ENCODE measurements at places on chromosomes 6 and 20.

DNA sequence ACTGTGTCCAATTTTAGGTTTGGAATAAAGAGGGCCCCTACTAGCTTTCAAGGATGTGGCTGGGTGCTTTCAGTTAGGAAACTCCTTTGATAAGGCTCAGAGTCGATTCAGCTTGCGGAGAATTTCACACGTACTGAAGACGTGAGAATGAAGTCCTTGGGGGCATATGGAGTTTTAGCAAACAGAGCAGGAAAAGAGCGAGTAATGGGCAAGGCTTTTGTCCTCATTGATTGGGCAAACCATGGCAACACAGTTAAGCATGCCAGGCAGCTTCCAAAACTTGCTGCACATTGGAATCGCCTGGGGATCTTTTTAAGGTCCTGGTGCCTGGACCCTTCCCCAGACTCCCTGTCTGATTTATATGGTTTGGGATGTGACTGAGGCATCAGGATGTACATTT lies 29.2 kb downstream of the ISM1 start:
- no peak for DNase-seq

- DNase-seq, result no peak
These were observed 4.3 kb downstream of the PXDC1 start for GRCh38 chr6:3747100-3747737.

GRCh38 chr6:152978058-152978457 lies 4.8 kb downstream of the FBXO5 start:
- no peak for DNase-seq

DNA sequence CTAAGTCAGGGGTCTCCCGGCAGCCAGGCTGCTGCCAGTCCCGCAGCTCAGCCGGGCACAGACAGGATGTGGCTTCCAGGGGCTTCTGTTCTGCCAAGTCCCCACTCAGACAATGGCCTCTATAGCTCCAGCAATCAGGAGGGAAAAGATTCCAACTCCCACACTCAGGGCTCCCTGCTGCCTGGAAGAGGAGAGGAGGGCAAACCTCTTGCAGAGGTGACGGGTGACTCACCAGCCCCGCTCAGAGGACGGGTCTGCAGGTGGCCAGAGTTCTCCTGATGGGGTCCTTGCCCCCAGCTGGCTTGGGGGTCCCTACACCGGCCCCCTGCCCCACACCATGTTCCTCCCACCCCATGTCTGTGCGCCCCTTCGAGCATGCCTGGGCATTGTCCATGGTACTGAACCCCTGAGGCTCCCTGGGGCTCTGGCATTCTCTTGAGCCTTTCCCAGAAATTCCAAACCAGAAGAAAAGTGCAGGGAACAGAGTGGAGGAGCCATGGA lies 32.6 kb downstream of the NTSR1 start:
- no peak for DNase-seq

GRCh38 chr6:11044712-11045167 lies 635 bp upstream of the ELOVL2 start:
- DNase-seq, result no peak

- no peak for DNase-seq
These were observed 102.6 kb downstream of the CDC5L start for GRCh38 chr6:44489910-44490604.

DNA sequence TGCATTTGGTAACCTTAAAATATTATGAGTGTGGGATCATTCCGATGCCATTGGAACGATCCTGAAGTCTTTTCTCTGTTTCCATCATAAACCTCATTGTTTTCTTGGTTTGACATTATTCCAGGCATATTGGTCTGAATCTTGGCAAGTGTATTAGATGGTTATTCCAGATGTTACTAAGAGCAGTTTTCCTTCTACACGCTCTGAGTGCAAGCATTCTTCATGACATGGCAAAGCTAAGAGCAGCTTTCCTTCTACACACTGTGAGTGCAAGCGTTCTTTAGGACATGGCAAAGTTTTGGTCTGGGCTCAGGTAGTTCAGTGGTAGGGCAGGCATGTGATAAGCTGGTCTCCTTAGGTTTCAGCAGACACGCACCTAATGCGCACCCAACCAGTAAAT lies 53.0 kb downstream of the SMOC2 start:
- DNase-seq, result no peak

GRCh38 chr6:41451515-41452163 lies 94.5 kb upstream of the FOXP4 start:
- DNase-seq, result no peak

GRCh38 chr6:44311304-44311703 lies 1.8 kb downstream of the AARS2 start:
- DNase-seq, result no peak

DNA sequence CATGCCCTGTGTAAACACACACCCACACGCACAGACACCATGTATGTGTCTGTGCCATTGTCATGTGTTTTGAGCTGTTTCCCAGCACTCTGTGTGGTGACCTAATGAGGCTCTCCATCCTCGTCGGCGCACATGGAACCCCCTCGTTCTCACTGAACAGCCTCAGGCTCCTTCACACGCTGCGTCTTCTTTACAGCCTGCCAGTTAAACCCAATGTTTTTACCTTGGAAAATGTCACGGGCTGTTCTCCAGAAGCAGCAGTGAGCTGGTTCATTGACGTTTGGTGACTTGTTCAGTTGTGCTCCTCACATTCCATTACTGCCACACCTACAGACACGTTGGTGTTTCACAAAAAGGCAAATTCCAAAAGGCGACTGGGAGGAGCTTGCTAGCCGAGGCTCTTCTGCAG lies 201.0 kb upstream of the FOXQ1 start:
- DNase-seq, result no peak

DNA sequence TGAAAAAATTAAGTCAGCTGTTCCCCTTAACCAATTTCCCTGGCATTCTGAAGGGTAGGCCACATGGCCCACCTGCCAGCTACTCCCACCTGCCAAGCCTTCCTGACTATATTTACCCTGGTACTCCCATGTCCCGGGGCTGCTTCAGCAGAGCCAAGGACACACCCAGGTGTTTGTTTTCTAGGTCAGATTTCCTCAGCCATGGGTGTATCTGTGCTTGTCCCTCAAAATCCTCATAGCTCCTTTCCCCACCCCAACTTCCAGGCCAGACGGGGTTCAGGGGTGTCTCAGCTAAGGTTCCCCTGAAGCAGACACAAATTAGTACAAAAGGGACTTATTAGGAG lies 139.4 kb upstream of the CDYL start:
- DNase-seq, result no peak

DNA sequence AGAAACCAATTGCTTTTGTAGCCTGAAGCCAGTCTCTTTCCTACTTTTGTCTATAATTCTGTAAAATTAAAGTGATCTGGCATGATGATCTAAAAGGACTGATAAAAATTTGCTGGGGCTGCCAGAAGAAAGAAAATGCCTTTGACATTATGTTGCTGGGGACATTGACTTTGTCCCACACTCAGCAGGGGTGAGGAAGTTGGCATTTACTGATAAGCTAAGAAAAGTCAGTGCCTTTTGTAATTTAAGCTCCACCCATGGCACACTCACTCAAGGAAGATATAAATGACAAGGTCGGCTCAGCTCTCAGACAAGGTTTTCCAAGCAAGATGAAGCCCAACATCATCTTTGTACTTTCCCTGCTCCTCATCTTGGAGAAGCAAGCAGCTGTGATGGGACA lies at the start of gene SEMG1:
Gene SEMG1 (plus strand): TSS at position 309 of the 400 bp plus-strand sequence. CDS start 21 bp downstream, at position 330.
- DNase-seq, result no peak

DNA sequence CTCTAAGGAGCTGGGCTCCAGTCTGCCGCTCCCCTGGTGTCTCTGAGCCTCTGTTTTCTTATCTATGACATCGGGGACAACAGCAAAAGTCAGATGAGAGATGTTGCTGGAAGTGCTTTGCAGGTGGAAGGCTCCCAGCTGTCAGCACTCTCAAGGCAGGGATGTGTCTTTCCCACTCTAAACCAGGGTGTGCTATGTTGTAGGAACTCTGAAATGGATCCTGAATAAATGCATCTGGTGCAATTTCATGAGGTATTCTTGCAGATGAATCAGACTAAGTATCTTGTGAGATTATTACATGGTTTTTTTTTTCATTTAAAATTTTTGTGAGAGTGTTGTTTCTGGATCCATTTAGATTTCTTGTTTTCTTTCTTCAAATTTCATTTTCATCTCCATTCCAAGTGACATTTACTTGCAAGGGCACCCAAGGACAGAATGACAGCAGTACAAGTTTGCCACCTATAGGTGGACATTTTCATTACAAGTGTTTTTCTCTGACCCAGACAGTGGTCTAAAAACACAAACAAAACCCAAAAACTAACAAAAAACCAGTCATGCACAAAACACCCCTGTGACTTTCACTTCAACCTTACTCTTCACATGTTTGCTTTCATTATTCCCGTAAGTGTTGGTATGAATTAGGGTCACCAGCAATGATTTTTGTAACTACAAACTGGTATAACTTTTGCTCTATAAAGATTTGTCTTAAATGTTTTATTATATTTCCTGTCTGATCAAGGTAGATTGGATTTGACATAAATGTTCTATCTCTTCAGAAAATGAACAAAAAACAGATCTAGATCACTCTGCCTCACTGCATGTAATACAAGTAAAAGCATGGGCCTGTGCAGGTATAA lies 14.7 kb upstream of the SIM1 start:
- peak; percentile 34 for DNase-seq

DNA sequence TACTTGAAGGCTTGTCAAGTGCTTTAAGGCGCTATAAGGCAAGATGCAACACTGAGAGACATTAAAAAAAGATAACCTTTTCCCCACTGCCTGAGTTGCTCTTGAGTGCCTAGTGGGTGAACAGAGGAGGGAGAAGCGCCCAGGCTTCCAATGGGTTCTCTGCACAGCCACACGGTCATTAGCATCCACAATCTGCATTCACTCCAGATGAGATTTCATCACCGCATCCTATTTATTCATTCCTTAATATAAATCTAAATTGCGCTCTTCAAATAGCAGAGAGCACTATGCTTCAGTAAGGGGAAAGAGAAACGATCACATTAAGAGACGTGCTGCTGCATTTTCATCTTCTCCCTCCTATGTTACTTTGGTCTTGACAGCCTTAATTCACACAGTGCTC lies 219.2 kb downstream of the ATXN1 start:
- no peak for DNase-seq

DNA sequence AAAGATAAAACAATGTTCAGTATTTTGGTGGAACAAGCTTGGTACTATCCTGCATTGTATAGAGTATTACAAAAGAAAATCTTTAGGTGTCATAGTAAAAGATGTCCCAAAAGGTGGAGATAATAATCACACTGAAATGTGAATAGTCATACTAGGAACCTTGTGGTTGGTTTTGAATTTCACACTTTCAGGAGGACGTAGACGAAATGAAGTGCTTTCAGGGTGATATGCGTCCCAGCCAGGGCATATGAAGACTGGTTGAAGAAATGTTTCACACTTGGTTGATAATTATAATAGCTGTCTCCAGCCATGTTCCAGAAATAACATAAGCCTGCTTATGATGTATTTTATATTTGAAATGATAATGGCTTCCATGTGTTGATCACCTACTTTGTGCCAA lies 60.4 kb downstream of the SCAND1 start:
- peak; percentile 76 for DNase-seq

All from GM12878 (cell line).